CD14-positive monocyte (primary cell): ENCODE measurements at places on chromosomes 5 and 9.

DNA sequence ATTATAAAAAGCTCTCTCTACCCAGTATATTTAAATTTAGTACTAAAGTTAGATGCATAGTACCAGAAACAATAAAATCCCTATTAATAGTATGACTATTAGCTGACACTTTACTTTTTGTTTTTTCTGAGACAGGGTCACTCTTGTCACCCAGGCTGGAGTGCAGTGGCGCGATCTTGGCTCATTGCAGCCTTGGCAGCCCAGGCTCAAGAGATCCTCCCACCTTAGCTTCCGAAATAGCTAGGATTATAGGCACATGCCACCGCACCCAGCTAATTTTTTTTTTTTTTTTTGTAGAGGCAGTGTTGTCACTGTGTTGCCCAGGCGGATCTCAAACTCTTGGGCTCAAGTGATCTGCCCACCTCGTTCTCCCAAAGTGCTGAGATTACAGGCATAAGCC lies 8.0 kb downstream of the CCNG1 start:
- DNase-seq: no peak

DNA sequence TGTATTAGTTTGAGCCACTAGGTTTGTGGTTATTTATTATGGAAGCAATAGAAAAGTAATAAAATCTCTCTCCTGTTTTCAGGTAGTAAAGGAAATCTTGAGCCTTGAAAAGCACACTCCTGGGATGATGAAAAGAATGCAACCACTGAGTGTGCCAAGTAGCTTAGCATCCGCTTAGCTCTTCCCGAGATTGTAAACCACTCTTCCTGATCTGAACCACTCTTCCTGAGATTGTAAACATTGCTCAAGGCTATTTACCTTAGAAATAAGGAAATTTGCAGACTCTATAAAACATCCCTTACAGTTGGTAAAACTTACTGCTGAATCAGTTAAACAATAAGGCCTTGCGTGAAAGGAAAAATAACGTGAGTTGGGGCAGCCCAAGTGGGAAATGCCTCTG lies 17.4 kb upstream of the IL33 start:
- no peak for DNase-seq

- no peak for DNase-seq
Observed at GRCh38 chr9:117413346-117414219, 1.3 kb downstream of the ASTN2 start.

GRCh38 chr9:93507768-93508167 lies 54.4 kb upstream of the FAM120AOS start:
- no peak for DNase-seq

- DNase-seq: no peak
Observed at GRCh38 chr5:128749136-128749898, 211.3 kb upstream of the FBN2 start.
